ENCODE measurements at places on chromosomes 11 and 22.

- DNase-seq = no peak
Observed at GRCh38 chr11:79274636-79275331, 166.0 kb downstream of the TENM4 start.

DNA sequence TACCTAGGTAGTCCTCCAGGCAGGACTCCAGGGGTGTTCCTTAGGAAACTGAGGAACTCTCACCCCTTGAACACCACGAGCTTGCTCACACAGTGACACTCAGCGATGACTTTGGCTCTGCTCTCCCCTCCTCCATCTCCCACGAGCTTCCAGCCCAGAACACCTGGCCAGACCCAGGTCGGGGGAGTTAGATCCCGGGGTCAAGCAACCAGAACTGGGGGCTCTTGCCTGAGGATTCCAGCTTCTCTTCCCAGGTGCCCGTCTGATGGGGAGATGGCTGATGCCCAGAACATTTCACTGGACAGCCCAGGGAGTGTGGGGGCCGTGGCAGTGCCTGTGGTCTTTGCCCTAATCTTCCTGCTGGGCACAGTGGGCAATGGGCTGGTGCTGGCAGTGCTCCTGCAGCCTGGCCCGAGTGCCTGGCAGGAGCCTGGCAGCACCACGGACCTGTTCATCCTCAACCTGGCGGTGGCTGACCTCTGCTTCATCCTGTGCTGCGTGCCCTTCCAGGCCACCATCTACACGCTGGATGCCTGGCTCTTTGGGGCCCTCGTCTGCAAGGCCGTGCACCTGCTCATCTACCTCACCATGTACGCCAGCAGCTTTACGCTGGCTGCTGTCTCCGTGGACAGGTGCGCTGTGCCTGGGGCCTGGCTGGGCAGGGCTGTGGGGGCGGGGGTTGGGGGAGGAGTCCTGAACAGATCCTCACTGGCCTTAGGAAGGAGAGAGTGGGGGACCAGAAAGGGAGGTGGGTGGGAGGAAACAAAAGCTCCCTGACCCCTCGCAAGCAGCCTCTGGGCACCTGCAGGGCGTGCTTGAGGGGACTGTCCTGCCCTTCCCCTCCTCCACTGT lies at the start of gene GALR3:
GALR3 (plus strand) TSS at position 249 of the 852 bp plus-strand sequence; CDS start at position 274, 25 bp downstream.
- DNase-seq = no peak

DNA sequence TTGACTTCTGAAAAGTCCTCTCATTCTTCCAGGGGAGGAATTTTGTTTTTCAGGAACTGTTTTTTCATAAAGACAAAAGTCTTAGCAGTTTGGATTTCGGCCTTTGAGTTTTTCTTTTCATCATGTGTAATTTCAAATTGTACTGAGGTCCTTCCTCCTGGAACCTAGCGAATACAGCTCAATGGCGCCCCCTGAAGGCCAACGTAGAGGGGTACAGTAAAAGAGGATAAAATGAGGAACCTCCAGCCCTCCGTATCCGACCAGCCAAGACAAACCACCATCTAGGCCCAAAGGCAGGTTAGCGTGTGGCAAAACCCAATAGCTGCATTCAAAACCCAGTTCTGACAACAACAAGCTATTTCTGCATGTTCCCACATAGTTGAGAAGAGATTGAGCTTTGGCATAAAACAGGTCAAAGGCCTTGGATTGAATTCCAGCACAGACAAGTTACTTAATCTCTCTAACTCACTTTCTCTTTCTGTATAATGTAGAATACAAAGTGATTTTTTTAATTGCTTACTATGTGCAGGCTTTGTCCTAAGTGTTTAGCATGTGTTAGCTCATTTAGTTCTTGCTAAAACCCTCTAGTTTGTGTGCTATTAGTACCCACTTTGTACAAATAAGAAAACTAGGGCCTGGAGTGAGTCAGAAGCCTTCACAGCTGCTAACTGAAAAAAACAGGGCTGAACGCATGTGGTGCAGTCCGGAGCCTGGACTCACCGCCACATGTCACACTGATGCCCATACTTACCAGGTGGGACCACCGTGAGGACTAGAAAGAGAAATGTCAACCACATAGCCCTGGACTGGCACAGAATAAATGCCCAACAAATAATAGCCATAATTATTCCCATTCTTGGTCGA lies 43.2 kb upstream of the ETS1 start:
- DNase-seq = peak; percentile 68

GRCh38 chr11:2482204-2482603 lies 37.4 kb downstream of the KCNQ1 start:
- DNase-seq = no peak

GRCh38 chr11:4916581-4916980 lies 2.6 kb downstream of the OR51G2 start:
- no peak for DNase-seq

- no peak for DNase-seq
Observed at GRCh38 chr11:17769218-17769617, 34.6 kb downstream of the KCNC1 start.

- no peak for DNase-seq
Observed at GRCh38 chr22:42721045-42721434, 370 bp upstream of the A4GALT start.

DNA sequence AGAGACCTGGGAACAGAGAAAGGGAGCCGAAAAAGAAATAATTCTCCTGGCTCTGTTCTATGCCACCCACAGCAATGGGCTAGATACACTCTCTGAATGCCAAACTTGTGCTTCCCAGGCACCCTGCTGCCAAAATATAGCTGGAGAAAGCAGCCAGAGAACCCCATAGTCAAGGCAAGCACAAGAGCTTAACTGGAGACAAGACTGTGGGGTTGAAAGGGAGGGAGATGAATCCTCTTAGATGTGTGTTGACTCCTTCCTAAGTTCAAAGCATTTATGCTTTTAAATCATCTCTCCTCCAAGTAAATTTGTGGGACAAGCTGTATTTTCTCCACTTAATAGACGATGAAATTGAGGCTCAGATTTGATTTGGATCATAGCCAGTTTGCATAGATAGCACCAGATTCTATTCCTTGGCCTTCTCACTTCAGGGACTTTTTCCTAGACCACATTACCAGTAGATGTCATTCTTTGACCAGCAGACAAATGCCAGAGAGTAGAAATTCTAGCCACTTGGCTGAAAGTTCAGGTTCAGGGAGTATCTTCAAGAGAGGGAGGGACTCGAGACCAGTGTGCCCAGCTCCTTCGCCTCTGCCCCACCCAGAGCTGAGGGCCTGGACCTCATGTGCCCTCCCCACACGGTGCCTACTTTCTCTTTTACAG lies 16.5 kb upstream of the ETS1 start:
- DNase-seq = no peak

DNA sequence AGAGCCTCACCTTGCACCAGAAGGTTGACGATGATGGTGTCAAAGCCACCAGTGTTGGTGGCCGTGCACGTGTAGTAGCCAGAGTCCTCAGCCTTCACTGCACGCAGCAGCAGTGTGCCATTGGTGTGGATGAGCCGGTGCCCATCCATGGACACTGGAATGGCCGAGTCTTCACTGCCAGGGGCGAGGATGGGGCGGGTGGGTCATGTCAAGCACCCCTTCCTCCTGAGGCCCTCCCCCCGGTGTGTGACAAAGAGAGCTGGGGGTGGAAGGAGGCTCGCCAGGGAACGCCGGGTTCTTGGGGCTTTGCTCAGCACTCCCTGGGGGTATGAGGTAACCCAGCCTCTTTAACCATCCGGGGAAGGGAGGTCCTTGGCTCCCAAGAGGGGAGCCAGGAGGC lies 111.6 kb downstream of the CEP164 start:
- DNase-seq = no peak

DNA sequence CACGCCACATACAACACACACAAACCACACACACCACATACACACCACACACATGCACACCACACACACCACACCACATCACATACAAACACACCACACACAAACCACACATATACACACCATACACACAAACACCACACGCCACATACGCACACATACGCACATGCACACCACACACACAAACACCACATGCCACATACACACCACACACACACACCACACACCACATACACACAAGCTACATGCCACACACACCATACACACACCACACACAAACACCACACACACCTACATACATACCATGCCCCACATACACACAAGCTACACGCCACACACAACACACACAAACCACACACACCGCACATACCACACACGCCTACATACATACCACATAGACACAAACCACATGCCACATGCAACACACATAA lies 15.7 kb upstream of the TH start:
- no peak for DNase-seq

- peak; percentile 49 for DNase-seq
Observed at GRCh38 chr11:57776031-57776521, 14.5 kb downstream of the CTNND1 start.

- peak; percentile 30 for DNase-seq
Observed at GRCh38 chr11:13776134-13776815, 107.8 kb downstream of the FAR1 start.

GRCh38 chr11:126548581-126549550 lies 193.4 kb downstream of the ST3GAL4 start:
- no peak for DNase-seq

- no peak for DNase-seq
Observed at GRCh38 chr11:119615003-119615881, 113.8 kb downstream of the NECTIN1 start.

- no peak for DNase-seq
Observed at GRCh38 chr22:34508797-34509196, 557.2 kb upstream of the ISX start.

DNA sequence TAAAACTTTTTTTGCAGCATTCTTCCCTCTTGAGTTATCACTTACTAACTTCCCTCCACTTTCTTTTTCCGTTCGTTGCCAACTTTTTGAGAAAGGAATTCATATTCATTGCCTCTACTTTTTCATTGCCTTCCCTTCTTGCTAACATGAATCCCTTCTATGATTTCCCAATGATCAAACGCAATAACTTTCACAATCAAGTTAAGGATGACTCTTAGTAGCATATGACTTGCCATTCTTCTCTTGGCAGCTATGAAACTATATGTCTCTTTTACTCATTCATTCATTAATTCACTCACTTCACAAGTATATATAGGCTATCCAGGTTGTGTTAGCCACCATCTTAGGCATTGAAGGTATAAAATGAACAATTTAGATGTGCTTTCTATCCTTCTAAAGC lies 16.6 kb upstream of the ARHGAP20 start:
- DNase-seq = no peak

DNA sequence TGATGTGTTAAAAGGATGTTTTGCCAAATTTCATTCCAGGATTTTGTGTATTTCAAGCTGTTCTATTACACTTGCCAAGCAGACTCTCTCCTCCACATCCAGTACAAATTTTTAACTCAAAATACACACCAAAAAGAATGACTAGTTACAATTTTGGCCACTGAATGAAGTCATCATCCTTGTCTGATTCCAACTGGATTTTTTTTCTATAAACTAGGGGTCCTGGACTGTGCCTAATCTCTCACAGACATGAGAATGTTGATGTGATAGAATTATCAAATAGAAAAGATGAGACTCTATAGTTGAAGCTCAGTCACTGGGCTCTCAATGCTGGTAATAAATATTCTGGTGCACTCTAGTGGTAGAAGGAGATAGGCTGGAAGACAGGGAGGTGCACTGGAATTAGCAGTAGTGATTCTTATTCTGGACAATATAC lies 85.8 kb downstream of the FANCF start:
- peak; percentile 23 for DNase-seq

- DNase-seq = no peak
Observed at GRCh38 chr11:67090717-67091116, 28.3 kb upstream of the KDM2A start.

DNA sequence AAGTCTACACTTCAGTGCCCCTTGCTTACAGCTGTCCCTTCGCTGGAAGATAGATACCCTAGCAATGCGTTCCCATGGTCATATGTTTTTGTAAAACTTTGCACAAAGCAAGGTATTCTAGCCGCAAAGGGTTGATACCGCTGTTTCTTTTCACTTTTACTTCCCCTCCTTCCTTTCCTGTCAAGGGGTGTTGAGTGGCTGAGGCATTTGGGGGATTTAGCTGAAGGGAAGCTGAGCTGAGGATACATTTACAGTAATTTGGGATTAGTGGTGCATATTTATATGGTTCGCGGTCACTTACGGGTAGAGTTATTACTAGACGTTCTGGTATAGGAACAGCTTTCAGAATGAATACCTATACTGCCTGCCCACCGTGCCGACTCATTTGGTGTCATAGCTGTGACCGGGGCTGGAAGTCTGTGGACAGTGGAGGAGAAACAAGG lies 86.9 kb upstream of the WNT11 start:
- DNase-seq = no peak

DNA sequence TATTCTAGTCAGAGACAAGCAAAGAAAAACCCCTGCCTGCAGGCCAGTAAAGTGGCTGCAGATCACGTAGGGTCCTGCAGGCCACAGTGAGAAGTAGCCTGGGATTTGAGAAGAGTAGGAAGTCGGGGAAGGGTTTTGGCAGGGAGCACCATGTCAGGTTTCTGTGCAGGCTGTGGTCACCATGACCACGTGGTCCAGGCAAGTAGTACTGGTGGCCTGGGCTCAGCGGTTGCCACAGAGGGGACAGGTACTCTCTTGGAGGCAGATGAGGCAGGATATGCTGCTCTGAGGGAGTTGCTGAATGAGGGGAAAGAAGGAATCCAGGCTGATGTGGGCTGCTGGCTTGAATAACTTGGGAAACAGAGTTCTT lies 46.5 kb downstream of the PISD start:
- DNase-seq = no peak

GRCh38 chr22:24516301-24516737 lies 21.2 kb downstream of the UPB1 start:
- DNase-seq = no peak

DNA sequence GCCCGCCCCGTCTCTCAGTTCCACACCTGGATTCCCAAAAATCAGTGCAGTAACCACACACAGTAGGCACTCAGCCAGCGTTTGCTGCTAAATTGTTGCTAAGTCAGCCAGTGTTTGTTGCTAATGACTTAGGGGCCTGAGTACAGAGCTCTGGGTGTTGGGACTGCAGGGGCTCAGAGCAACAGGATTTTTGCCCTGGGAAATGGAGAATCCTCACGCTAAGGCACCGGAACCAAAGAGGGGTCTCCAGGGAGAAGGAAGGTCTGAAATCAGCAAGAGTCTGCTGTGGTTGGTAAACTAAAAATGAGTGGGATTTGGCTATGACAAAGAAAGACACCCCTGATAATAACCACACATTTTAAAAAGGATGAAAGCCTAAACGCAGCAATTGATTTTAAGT lies 22.7 kb upstream of the ALX4 start:
- DNase-seq = no peak

DNA sequence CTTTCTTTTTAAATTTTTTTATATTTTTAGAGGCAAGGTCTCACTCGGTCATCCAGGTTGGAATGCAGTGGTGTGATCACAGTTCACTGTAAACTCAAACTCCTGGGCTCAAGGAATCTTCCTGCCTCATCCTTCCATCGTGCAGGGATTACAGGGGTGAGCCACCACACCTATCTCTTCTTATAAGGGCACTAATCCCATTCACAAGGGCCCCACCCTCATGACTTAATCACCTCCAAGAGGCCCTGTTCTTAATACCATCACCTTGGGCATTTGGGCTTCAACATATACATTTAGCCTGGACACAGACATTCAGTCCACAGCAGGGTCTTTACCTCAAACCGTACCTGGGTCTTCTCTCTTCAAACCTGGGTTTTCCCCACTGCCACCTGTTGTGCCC lies 4.5 kb upstream of the GTSE1 start:
- no peak for DNase-seq

GRCh38 chr11:31397239-31397834 lies 27.7 kb downstream of the DNAJC24 start:
- DNase-seq = peak; percentile 57

GRCh38 chr11:122287401-122287800 lies 171.4 kb upstream of the BLID start:
- DNase-seq = no peak

GRCh38 chr11:66956689-66957290 lies 1.4 kb downstream of the PC start:
- no peak for DNase-seq
